ENCODE measurements at places on chromosomes 4 and X. TPM values are rescaled to one million over a fixed set of nuclear protein-coding genes. Genes with fewer than 3 reads are reported as not detected.

ZAR1 gene
- total RNA-seq: not detected

F11 gene
- not detected for total RNA-seq

RPL9 gene
- total RNA-seq: 1,470 TPM

UGT2B17 gene
- not detected for total RNA-seq

HNRNPDL gene
- 116 TPM for total RNA-seq

CTAG1A gene
- total RNA-seq: not detected

PARM1 gene
- total RNA-seq: 0.36 TPM

SLC16A2 gene
- 29.9 TPM for total RNA-seq

RIPPLY1 gene
- not detected for total RNA-seq

TLR8 gene
- not detected for total RNA-seq

EFHC2 gene
- total RNA-seq: 1.5 TPM

GPR82 gene
- not detected for total RNA-seq

TMPRSS11E gene
- not detected for total RNA-seq

FGF16 gene
- total RNA-seq: not detected

CXCL9 gene
- total RNA-seq: not detected

HMX1 gene
- total RNA-seq: 0.16 TPM

TAF7L gene
- 0.16 TPM for total RNA-seq

LIMCH1 gene
- total RNA-seq: 3.3 TPM

TRIM61 gene
- 3.9 TPM for total RNA-seq

HAND2 gene
- 0.49 TPM for total RNA-seq

CXCL3 gene
- 5.2 TPM for total RNA-seq

ENPEP gene
- 1.1 TPM for total RNA-seq

ARHGAP36 gene
- total RNA-seq: not detected

BMX gene
- total RNA-seq: not detected

FGFBP2 gene
- 0.49 TPM for total RNA-seq

SULT1E1 gene
- not detected for total RNA-seq

PRAF2 gene
- total RNA-seq: 16.6 TPM

AWAT2 gene
- not detected for total RNA-seq

KCND1 gene
- 2.1 TPM for total RNA-seq

TMPRSS11B gene
- total RNA-seq: not detected

IL2RG gene
- total RNA-seq: not detected

PLXNA3 gene
- 23.8 TPM for total RNA-seq

CLGN gene
- total RNA-seq: 1.2 TPM

MAGEA12 gene
- not detected for total RNA-seq

P2RY4 gene
- not detected for total RNA-seq

MAGEB2 gene
- total RNA-seq: not detected

PDE5A gene
- 9.0 TPM for total RNA-seq

PABPC4L gene
- total RNA-seq: 7.8 TPM

PCDH10 gene
- 7.5 TPM for total RNA-seq

IRF2 gene
- total RNA-seq: 27.3 TPM

RNF150 gene
- 20.8 TPM for total RNA-seq

LRP2BP gene
- 0.49 TPM for total RNA-seq

MAGEE1 gene
- total RNA-seq: 2.9 TPM

ADH1A gene
- total RNA-seq: not detected

PIR gene
- 8.4 TPM for total RNA-seq

MFSD8 gene
- 27.4 TPM for total RNA-seq

F8A2 gene
- not detected for total RNA-seq

FOXR2 gene
- total RNA-seq: not detected

CLTRN gene
- not detected for total RNA-seq

KCNE5 gene
- total RNA-seq: 0.24 TPM

FAM47E gene
- 0.97 TPM for total RNA-seq

SOD3 gene
- total RNA-seq: 17.2 TPM

CFAP47 gene
- not detected for total RNA-seq

NXF2 gene
- total RNA-seq: not detected

UGT2A1 gene
- total RNA-seq: not detected

BANK1 gene
- total RNA-seq: 1.7 TPM

KDM6A gene
- 25.9 TPM for total RNA-seq

PGAM4 gene
- not detected for total RNA-seq

All from hair follicle dermal papilla cell (primary cell).